ENCODE measurements at places on chromosomes 1 and 21.

DNA sequence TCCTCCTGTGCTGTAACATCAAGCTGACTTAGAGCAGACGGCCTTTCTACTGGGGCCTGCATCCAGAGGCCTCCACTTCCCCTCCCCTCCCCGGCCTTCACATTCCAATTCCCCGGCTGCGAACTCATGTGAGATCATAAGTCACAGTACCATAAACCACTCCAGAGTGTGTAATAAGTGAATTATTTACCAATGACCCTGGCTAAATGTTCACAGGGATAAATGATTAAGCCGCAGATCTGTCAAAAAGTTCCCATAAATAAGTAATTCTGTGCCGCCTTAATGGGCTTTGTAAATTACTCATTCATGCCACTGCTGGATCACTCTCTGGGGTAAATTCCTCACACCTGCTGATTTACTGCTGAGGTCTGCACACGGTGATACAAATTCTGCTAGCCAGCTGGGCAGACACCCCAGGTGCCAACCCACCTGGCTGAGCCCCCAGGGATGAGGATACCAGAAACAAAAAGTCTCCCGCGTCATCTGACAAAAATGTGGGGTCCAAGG, 27.4 kb upstream of the KIRREL1 start:
- peak; percentile 62 for DNase-seq

GRCh38 chr1:155060736-155061135, 2.8 kb upstream of the EFNA4 start:
- no peak for DNase-seq

- no peak for DNase-seq
Measured at GRCh38 chr1:219281831-219282230, 108.2 kb downstream of the LYPLAL1 start.

DNA sequence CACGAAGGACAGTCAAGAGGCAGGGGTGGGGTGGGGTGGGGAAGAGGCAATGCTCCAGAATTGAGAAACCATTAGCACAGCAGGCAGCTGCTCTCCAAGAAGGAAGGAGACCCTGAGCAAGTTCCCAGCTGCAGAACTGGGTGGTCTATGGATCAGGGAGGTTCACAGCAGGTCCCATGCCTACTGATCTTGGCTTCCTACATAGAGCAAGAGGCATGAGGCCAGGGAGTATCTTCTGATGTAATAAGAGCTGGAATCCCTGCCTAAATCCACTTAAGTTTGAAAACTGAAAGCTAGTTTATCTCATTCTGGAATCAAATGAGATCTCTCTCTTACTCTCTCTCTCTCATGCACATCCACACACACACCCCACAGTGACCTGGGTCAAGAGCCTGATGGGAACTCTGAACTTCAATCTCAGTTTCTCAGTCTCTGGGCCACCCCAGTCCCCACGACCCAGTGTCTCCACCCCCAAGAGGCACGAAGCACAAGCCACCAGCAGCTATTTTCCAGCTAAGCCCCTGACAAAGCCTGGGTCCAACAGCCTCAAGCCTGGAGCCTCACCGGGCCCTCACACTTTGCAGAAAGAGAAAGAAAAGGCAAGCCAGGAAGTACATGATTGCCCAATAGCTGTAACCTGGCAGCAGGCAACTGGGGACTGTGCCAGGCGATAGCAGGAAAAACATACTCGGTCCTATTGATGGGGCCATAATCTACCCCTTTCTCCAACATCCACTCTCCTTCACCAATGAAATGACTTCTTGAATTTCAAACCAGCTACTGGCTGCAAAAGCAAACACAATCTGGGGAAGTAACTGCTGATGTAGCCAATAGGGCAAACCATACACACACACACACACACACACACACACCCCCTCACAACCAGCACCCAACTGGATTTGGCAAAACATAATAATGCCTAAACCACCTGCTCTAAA, 2.2 kb downstream of the NUAK2 start:
- no peak for DNase-seq

GRCh38 chr1:106814418-106814817, 242.1 kb upstream of the PRMT6 start:
- no peak for DNase-seq

GRCh38 chr1:99271249-99271648, 7.0 kb downstream of the PLPPR4 start:
- DNase-seq, result no peak

DNA sequence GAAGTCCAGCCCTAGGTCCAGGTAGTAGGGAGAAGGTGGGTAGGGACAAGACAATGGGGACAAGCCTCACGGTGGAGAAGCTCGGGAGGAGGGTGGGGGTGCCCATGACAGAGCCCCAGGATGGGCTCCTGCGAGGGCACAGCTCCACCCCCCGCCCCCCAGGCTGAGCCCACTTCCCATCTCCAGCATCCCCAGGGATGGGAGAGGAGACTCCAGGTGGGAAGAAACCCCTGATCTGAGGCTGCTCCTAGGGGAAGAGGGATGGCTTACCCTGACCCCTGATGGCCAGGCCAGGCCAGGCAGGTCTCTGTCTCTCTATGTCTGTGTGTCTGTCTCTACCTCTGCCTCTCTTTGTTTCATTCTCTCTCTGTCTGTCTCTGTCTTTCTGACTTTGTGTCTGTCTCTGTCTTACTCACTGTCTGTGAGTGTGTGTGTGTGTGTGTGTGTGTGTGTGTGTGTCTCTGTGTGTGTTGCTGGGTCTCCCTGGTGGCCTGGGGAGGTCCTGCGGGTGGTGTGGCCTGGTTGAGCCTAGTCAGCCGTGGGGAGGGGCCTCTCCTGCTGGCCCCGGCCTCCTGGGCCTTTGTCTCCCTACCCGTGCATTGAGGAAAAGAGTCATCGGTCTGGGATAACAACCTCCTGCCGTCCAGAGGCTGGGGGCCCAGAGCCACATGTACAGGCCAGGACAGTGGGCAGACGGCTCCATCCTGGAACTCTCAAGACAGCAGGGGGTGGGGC, 45.7 kb downstream of the WNT9A start:
- no peak for DNase-seq

DNA sequence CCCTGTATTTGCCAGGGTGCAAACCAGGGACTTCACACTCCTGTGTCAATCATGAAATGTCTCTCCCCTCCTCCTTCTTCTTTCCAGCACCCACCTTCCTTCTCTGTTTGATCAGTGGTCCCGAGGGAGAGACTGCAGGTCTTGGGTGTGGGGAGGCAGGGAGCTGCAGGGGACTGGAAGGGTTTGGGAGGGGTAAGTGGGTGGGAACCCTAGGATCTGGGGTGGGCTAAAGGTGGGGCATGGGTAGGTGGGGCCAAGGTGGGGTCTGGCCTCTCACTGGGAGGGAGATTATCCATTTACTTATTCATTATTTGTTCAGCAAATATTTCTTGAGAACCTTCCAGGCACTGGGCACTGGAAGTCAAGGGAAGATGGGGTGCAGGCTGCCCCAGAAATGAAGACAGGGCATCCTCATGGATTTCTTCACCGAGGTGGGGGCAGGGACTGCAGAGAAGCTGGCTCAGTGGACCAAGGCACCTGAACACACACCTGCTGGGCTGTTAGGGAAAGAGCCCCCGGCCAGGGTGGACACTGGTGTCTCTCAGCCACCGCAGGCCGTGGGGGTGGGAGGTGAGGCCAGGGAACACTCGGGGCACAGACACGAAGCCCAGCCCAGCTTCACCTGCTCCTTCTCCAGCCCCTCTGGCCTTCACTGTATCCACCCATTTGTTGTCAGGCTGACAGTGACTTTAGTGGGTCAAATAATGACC, 193.9 kb upstream of the C1orf174 start:
- no peak for DNase-seq

DNA sequence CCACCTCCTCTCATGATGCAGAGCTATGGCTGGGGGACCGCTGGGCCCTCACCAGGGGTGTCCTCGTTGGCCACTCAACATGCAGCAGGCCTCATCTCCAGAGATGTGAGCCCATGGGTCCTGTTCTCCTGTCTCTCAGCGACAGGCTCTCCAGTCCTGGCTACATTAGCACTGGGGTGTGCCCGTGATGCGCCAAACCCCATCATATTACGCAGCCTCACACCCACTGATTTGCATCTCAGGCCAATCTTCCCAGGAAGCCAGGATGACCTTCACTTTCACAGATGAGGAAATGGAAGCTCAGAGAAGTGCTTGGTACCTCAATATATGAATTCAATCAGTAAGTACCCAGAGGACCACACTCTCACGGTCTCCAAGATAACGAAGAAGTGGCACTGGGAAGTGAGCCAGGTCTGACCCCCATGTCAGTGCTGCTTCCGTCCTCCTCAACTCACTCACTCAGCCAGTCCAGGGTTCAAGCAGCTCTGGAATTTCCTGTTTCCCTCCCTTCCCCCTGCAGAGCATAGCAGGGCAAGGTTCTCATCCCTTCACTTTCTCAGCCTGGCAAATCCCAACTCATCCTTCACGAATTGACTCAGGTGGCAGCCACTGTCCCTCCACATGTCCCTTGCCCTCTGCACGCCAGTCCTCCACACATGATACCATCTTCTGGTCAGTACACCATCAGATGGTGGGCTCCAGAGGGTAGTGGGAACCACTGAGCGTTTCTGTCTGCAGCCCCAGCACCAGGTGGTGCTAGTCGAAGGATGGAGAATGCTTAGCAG, 28.9 kb upstream of the EVA1B start:
- DNase-seq, result no peak

GRCh38 chr1:220798338-220798737, 11.6 kb downstream of the MTARC1 start:
- no peak for DNase-seq

DNA sequence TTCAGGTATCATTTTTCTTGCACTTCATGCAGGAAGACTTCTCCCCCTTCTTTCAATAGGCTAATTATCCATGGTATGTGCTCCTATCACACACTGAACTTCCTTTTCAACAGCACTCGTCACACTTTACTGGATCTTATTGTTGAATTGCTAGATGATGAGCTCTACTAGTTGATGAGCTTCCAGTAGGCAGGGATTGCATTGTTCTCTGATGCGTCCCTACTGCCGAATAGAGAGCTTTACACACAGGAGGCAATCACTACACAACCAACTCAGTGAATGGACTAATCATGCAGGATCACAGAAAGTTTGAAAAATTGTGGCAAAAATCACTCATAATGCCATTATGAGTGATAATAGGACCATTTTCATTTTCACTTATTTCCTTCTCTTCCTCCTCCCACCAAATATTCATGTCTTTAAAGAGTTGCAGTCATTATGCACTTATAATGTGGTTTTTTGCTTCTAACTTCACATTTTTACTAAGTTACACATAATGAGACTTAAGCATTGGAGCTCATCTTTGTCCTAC, 128.1 kb upstream of the ZNF648 start:
- no peak for DNase-seq

- no peak for DNase-seq
Measured at GRCh38 chr1:246302251-246302625, 204.8 kb downstream of the SMYD3 start.

GRCh38 chr1:199029401-199029800, 390.6 kb downstream of the PTPRC start:
- DNase-seq, result no peak

DNA sequence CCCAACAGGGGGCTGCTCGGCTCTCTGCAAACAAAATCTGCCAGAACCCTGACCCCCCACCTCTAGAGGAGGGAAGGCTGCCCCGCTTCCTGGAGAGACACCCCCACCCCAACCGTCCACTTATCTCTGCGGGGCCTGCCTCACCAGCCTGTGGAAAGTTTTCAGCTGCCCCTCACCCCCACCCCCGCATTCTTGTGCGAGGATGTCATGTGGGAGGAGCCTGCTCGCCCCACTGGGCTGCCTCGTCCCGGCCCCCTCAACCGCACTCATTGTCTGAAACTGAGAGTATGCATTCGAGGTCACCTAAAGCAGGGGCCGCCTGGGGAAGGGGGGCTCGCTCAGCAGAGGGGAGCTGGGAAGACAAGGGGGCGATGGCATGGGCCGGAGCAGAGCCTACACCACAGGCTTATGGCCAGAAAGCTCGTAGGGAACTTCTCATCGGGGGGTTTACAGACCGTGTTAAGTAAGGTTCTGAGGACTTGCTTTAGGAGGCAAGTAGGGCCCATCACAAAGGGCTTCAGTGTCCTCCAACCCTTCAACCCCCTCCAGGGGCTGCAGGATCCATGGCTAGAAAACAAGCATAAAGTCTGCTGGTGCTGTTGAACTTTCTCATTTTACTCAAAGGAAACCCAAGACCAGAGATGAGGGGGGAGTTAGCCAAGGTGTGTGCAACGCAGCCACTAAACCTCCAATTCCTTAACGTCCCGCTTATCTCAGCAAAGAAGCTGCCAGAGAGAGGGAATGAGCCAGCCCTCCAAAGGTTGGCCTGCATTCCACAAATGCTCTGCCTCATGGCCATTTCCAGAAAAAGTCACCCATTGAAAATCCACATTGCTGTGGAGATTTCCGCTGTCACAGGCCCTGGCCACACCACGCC, 9.4 kb downstream of the EPHA2 start:
- no peak for DNase-seq

DNA sequence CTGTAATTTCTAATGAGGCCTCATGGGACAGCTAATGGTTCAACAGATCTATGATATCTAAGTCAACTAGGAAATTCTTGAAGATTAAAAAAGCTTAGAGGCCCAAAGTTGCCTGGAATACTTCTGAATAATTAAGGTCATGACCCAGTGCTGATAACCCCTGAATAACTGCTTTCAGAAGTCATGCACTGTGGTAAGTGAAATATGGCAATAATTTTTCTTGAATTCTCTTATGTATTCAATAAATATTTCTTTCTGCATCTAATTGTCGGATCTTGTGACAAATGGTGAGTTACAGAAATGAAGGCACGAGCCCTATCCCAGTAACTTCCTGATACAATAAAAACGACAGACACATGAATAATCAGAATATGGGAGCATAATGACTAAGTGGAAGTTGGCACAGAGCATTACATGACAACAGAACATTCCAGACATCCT, 219.3 kb upstream of the GREM2 start:
- peak; percentile 89 for DNase-seq

- DNase-seq, result no peak
Measured at GRCh38 chr1:229339086-229339485, 3.8 kb downstream of the CCSAP start.

DNA sequence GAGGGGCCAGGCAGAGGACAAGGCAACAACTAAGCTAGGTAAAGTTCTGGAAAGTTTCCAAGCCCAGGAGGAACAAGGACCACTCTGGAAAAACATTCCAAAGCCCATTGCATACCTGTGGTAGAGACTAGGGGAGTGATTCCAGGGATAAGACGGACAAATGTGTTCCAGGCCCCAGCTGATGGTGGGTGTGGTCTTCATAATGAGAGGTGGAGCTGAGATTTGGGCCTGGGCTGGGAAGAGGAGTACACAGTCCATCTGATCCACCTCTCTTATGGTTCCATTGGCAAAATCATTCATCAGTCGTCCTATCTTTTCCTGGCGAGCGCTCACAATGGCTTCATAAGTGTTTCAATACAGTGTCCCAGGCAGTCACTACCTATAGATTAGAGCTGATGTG, 4.5 kb downstream of the KLHDC7A start:
- DNase-seq, result no peak
